ENCODE measurements at places on chromosomes 1 and 21. TPM values are rescaled to one million over a fixed set of nuclear protein-coding genes. Genes with fewer than 3 reads are reported as not detected.

Gene TRAF3IP3
- total RNA-seq: not detected

Gene TAL1
- total RNA-seq: under 0.01 TPM

Gene SLC66A1
- total RNA-seq: 33.9 TPM

Gene PTAFR
- total RNA-seq: 0.15 TPM

Gene OLFML3
- total RNA-seq: 139 TPM

Gene GUCA2B
- not detected for total RNA-seq

Gene KRTAP20-1
- total RNA-seq: not detected

Gene BRDT
- total RNA-seq: not detected

Gene HSPA6
- total RNA-seq: 6.5 TPM

Gene VANGL1
- 11.9 TPM for total RNA-seq

Gene B3GALT2
- total RNA-seq: 0.17 TPM

Gene CRB1
- total RNA-seq: 0.33 TPM

Gene BGLAP
- total RNA-seq: not detected

Gene DIPK1A
- 29.8 TPM for total RNA-seq
